Jurkat, Clone E6-1 (cell line): ENCODE measurements at places on chromosomes 7 and 10.

GRCh38 chr7:119397156-119397555, 875.8 kb upstream of the KCND2 start:
- peak; percentile 10 for DNase-seq

DNA sequence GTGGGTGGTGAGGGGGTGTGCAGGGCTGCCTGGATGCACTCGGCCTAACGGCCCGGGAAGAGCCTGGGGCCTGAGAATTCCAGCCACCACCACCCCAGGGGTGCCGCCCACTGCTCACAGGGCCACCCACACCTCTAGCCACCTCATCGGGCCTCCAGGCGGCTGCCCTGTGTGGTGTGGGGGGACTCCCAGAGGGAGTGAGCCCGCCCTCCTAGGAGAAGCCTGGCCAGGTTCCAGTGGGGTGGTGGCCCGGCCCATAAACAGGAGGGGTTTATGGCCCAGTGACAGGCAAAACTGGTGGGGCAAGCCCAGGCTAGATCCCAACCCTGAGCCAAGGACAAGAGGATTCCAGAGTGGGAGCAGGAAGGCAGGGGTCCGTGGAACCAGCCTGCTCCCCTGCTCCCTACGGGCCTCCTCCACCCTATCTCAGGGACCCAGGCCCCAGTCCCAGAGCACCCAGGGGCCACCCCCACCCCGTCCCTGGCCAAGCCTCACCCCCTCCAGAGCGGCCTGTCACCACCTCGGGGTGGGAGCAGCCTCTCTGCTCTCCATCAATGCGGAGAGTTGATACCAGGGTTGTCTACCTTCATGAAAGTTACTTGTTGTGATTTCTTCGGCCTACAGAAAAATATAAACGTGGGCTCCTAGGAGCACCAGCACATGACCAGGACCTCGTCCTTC, 20.2 kb upstream of the PDGFA start:
- DNase-seq: no peak

GRCh38 chr10:2924431-2924830, 142.9 kb upstream of the PFKP start:
- DNase-seq: no peak

GRCh38 chr7:106016331-106016730, 53.3 kb downstream of the CDHR3 start:
- DNase-seq: no peak

GRCh38 chr10:114502074-114502473, 97.8 kb upstream of the AFAP1L2 start:
- no peak for DNase-seq

DNA sequence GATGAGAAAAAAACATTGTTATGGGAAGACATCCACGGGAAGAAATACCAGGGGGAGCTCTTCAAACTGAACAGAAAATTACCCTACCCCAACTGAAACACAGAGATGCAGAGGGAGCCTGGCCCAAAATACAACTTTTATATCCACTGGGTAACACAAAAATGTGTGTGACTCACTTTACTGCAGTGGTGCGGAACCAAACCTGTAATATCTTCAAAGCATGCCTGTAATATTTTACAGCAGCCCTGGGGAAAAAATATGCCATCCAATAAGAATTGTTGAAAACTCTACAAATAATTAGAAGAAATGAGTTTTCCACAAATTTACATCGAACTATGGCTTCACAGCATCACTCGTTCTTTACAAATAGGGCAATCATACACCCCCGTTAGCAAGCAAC, 49.8 kb upstream of the SRRM3 start:
- no peak for DNase-seq

GRCh38 chr7:106418526-106418925, 133.7 kb upstream of the NAMPT start:
- no peak for DNase-seq

DNA sequence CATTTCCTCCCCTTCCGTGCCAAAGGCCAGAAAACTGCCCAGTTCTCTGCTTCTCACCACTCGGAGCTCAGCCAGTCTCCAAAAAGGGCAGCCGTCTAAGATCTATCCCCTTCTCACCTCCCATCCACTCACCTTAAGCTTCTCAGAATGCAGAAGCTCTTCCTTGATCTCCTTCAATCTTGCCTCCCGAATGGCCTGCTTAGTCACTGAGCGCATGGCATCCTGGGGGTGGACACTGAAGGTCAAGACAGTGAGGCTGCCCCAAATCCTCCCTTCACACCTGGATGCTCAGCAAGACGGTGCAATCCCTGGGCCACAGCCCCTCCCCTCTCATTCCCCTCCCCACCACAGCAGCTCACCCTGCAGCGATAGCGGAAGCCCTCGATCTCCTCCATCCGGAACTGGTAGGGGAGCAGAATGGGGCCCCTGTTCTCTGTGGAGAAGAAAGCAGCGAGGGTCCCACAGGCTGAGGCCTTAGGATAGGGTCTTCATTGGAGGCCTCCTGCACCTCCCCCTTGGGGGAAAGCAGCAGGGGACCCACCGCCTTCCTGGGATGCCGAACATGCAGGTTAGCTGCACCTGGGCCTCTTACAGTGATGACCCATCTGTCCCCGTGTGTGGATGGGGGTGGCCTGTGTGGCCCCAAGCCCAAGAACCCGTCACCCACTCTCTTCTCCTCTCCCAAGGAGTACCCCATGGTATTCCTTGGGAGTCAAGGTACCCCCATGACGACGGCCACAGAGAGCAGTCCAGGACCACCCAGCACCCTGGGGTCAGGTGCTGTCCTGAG, 4.7 kb downstream of the DDX56 start:
- no peak for DNase-seq

- DNase-seq: no peak
These were observed 1.1 kb upstream of the TARP start for GRCh38 chr7:38274486-38274885.

DNA sequence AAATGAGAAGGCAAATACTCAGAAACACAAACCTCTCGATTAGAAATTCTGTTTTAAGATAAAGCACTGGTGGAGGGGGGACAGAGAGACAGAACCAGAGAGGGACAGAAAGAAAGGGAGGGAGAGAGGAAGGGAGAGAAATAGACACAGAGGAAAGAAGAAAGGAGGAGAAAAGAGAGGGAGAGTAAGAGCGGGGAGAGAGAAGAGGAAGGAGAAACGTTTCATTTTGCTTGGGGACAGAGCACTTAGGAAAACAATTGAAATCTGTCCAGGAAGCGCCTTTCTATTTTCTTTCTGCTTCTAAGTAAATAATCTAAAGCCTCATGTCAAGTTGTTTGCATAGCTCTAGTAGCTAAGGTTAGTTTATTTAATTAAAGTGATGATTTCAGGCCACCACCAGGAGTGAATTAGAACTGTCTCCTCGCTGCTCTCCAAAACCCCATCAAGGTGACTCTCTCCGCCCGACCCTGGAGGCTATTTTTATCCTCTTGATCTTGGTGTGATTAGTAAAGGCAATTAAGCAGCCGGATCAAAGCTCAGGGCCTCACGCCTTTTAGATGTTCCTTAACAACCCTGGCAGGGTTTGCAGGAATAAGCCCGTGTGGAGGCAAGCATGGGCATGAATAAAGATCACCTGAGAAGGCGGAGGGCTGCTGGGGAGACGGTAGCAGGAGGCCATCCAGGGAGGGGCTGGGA, 73.4 kb upstream of the INSIG1 start:
- DNase-seq: no peak

DNA sequence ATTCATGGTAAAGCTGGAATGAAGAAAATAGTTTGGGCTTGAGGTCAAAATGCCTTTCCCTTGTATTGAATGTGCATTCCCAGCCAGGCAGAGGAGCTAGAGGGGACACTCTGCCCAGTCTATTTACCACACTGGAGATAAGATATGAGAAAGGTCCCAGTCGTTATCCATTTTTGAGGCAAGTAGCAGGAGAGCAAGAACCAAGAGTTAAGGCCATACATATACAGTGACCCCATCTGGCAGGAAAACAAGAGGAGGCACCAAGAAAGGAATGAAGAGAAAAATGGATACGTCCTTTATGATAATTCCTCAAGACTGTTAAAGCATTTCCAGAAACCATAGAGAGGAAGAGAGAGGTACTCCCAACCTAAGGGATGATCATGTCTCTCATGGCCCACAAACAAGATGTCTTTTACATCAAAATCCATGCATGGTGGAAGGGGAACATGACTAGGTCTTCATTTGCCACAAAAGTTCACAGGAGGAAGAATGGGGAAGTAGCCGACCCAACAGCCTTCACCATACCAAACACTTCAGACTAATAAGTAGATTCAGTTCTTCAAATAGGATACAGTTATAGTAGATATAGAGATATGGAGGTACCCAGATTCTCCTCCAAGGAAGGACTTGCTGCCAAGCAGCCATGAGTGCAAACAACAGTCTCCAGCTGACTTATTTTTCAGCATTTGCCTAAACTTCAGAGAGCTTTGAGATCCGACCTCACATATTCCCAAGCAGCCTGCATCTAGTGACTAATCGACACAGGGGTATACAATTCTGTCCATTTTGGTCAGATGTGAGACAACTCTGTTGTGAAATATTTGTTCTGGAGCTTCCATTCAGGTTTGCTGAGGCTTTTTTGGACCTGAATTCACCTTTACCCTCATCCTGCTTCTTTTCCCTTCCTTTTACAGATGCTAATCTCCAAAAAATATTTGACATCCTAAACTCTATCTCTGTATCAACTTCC, 61.1 kb upstream of the CCDC71L start:
- DNase-seq: no peak

DNA sequence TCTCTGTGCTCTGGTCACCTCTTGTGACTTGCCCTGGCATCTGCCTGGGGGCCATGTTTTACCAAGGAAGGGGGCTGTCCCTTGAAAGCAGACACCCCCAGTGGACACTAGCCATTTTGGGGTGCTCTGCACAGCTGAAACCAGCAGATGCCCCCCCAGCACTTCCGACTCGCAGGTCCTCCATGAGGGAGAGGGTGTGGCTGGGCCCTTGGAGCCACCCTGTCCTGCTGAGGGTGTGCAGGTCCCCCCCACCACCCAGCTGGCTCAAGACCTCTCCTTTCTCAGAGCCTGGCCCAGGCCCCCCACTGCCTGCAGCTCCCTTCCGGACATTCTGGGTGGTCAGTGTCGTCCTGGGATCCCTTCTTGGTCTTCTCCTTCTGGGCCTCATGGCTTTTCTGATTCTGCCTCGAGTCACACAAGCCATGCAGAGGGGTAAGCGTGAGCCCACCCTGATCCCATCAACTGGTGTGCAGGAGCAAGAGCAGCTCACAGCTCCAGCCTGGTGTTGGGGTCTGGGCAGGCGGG, 12.3 kb downstream of the SCART1 start:
- DNase-seq: no peak

DNA sequence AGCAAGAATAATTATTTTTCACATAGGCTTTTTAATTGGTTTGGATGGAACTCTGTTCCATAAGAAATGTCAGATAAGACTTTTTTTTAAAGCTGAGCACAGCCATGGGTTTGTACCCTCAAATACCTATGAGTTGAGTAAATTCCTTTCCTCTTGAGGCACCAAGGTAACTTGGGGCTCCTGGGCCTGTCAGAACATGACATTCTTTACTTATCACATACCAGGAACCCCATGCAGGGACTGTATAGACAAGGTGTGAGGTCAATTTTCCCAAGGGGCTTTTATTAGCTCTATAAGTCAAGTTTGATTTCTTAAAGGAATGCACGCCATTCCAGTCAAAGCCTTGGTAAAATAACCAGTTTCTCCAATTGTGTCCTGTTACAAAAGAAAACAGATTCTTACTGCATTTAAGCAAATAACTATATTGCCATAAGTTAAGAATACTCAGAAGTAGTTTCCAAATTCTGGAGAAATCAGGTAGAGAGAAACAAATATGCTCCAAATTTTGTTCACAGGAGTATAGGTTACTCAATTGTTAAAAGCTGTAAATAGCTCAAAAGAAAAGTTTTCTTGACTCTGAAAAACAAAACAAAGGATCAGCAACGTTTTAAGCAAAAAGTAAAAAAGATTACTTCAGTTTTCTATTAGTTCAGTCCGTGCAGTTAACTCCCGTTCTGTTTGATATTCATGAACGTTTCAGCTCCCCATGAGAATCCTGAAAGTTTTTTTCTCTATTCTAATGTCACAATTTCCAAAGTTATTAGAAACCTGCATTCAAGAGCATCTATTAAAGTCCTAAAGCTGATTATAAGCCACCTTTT, 167.5 kb upstream of the NAMPT start:
- DNase-seq: no peak

- no peak for DNase-seq
These were observed 39.3 kb downstream of the UBE2H start for GRCh38 chr7:129913428-129913827.

DNA sequence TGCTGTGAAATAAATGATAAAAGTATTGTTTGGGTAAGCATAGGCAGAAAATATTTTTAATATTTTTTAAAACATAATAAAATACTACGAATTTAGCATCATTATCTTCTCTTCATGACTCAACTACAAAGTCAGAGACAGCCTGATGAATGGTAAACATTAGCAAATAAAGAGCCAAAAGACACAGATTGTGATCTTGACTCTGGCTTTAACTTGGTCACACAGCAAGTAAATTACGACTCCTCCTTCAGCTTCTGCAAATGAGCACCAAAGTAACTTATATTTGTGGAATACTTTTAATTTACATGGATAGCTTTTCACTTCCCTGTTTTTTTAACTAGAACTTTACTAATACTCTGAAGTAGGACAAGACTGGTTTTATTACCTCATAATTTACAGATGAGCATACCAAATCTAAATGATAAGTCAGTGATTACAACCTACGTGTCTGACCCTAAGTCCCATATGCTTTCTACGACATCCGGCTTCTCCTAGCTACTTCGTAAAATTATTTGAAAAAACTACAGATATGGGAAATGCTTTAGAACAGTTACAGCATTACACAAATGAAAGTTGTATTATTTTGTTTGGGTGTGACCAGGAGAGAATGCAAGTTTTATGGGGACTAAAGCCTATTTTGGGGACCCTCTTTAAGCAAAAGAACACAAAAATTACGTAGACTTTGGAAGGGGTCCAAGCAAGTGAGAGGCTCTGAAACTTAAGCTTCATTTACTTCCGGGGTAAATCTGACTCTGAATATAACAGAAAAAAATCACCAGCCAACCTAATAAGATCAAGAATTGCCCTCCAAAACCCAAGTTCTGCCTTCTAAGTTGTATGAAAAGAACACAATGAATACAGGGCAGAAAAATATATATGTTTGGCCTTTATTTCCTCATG, 133.8 kb downstream of the CPEB3 start:
- no peak for DNase-seq

- no peak for DNase-seq
These were observed 742.3 kb upstream of the GALNT17 start for GRCh38 chr7:70389531-70390151.
